Foreskin keratinocyte (primary cell): ENCODE measurements at places on chromosomes 1 and 21.

DNA sequence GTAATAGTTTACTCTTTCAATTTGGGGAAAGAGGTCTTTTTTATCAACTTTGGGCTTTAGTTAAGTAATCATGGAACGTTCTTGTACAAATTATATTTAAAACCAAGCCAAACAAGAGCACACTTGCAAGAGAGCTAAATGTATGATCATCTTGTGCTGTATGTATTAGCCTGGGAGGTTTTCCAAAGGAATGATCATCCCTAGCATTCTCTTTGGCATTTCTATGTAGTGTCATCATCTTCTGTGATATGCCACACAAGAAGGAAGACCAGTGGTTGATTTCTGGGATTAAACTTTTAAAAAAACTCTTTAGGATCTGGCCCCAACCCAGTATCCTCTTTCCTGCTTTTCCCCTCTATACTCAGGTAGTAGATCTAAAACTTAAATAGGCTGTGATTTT is 38.4 kb upstream of the KCNQ4 start:
- no peak for DNase-seq

GRCh38 chr21:39048064-39048463 is 135.2 kb downstream of the PSMG1 start:
- DNase-seq: peak; percentile 99

DNA sequence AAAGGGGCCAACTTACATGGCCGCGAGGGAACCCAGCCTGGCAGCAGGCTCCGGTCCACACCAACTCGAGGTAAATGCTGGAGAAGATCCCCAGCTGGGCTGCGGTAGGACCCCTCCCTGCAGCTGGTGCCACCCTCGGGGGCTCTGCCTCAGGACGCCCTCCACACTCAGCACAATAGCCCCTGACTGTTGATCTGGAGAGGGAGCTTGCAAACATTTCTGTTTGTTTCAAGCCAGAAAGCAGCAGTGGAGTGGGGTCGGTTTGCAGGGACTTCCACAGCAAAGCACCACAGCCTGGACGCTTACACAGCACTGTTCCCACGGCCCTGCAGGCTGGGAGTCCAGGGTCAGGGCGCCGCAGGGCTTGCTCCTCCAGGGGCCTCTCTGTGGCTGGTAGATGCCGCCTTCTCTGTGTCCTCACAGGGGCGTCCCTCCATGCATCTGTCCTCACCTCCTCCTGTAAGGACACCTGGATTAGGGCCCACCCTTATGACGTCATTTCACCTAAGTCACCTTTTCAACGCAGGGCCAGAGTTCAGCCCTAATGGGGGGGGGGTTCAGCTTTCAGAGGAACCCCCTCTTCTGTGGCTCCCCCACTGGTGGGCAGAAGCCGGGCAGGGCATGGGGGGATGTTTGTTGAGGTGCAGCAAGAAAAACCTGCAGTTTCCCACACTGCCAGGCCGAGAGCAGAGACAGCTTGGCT is 24.1 kb upstream of the TTC34 start:
- no peak for DNase-seq

GRCh38 chr1:33228935-33229487 is 27.3 kb upstream of the ZNF362 start:
- DNase-seq: peak; percentile 35

- DNase-seq: peak; percentile 46
These were observed 115.5 kb downstream of the RERE start for GRCh38 chr1:8701794-8702471.

GRCh38 chr1:73593804-73594203 is 604.2 kb downstream of the LRRIQ3 start:
- DNase-seq: peak; percentile 34

DNA sequence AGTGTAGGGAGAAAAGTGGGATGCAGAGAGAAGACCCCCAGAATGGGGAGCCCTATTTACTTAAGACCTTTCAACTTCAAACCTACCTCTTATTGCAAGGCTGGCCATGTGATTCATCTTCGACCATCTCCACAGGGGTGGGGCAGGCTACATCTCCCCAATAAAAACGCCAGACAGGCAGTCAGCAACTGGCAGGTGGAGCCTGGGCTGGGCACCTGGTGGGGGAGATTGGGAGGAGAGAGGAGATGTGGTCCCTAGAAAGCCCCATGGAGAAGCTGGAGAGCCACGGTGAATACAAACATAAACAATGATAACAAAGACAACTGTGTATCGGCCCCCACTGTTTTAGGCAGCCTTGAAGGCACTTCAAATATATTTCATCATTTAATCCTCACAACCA is 336.7 kb upstream of the PROX1 start:
- no peak for DNase-seq

DNA sequence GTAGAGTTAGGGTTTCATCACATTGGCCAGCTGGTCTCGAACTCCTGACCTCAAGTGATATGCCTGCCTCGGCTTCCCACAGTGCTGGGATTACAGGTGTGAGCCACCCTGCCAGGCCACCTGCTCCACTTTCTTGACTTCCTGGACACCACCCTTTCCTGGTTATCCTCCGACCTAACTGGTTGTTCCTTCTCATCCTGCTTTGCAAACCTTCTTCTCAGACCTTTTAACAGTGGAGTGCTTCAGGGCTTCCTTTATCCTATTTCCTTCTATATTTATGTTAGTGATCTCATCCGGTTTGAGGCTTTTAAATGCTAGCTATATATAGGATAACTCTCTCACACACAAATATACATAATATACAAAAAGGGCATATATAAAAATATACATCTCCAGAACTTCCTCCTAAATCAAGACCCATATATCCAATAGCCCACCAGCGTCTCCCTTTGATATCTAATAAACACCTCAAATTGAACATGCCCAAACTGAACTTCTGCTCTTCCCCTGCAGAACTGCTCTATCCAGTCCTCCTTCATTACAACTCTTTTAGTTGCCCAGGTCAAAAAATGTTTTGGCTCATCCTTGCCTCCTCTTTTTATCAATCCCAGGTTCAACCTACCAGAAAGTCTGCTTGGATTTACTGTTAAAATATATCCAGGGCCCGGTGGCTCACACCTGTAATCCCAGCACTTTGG is 19.5 kb upstream of the UQCRHL start:
- no peak for DNase-seq

DNA sequence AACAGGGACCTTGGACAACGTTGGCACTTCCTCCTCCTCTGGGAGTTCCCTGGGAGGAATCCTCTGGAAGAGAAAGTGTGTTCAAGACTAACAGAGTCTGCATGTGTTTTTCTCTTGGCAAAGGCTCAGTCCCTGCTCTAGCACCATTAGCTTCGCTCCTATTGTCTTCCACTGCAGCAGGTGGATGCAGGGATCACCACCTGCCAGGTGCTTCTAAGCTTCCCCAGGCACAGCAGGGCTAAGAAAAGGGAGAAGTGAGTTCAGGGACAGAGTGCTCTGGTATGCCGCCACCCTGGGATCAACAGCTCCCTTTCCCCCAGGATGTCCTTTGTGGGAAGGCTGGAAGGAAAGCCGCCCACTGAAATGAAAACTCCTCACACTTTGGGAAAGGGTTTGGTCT is 43.9 kb upstream of the IL20 start:
- DNase-seq: no peak

GRCh38 chr1:183910845-183911244 is 105.9 kb downstream of the RGL1 start:
- DNase-seq: no peak

- DNase-seq: peak; percentile 51
These were observed 24.7 kb upstream of the ADGRB2 start for GRCh38 chr1:31788825-31789256.

- no peak for DNase-seq
These were observed 547.4 kb upstream of the CXADR start for GRCh38 chr21:16965424-16965823.

- DNase-seq: no peak
These were observed 10.3 kb upstream of the KCNE1 start for GRCh38 chr21:34522284-34522683.

DNA sequence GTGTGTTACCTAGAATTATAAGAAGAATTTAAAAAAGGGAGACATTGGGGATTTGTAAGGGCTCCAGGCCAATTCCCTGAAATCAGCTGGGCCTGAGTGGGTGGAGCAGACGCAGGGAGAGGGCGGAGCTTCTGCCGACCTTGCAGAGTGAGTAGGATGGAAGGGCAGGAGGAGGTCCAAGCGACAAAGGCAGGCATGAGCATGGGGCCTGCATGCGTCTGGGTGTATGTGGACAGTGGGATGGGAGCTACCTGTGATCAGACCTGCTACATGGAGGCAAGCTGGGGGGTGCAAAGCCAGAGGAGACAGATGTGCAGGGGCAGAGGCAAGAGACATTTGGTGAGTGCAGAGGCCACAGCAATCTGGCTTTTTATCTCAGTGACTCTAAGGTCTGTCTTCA is 105.3 kb upstream of the OLIG2 start:
- no peak for DNase-seq

- no peak for DNase-seq
These were observed 216.3 kb downstream of the KCNH1 start for GRCh38 chr1:210917560-210918169.

DNA sequence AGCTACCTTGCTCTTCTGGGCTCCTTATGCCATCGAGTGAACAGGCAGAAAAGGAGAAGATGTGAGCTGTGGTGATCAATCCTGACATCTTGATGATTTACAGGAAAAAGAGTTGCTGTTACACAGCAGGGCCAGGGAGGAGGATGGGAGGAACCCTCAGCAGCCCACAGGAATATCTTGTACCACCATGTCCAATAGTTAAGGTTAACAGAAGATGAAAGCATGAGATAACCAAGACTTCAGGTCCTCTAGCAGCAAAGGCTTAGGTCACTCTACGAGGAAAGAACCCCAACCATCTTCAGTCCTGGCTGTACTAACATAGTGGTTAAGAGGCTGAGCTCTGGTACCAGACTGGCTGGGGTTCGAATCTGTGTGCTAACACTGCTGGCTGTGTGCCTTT is 12.1 kb upstream of the SELENBP1 start:
- no peak for DNase-seq

DNA sequence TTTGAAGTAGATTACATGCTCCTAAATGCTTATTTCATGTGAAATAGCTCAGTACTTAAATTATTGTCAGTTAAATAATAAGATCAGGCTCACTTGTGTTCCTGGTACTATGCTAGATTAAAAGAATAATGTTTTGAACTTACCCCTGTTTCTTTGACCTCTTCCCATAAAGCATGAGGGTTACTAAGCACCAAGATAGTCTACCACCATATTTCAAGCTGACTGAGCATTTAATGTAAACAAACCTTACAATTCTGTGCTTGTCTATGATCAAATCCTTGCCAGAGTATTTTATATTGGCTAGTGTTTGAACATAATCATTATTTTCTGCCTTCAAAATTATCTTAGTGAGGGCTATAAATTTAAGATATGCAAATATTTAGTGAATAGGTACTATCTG is 98.1 kb downstream of the LHX9 start:
- DNase-seq: no peak

- no peak for DNase-seq
These were observed 19.9 kb downstream of the DSTYK start for GRCh38 chr1:205191622-205192021.

- DNase-seq: no peak
These were observed 22.5 kb downstream of the INTS3 start for GRCh38 chr1:153750026-153750995.

DNA sequence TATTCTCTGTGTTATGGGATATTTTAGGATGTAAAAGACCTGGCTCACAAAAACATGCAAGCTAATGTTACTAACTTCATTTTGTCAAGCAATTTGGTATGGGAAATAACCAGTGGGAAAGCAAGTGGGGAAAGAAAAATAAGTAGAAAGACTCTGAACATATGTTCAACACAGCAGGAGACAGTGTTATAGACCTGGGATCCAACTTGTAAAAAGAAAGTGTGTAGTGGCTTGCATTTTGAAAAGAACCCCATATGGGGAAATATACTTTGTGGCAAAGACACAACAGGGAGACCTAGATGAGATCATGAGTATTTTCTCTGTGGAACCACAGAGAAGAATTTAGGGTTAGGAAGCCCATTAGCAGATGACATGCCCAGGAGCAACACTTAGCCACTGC is 212.7 kb upstream of the NRIP1 start:
- no peak for DNase-seq

- no peak for DNase-seq
These were observed 86.6 kb upstream of the BMP8A start for GRCh38 chr1:39404876-39405275.

DNA sequence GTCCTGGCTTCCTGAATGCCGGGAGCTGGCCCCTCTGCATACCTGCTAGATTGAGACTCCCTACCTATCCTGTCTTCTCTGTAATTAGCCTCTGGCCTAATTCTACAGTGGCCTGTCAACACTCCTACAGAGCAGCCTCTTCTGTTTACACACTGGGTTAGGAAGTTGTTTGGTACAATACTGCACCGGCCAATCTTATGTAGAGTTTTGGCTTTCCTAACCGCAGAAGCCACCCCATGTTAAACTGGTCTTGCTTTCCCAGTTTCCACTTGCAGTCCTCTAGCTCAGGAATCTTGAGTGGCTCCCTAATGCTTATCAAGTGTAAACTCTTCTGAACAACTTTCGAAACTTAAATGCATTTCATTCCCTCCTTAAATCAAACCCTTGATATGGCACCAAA is 42.8 kb downstream of the DPH5 start:
- DNase-seq: no peak

DNA sequence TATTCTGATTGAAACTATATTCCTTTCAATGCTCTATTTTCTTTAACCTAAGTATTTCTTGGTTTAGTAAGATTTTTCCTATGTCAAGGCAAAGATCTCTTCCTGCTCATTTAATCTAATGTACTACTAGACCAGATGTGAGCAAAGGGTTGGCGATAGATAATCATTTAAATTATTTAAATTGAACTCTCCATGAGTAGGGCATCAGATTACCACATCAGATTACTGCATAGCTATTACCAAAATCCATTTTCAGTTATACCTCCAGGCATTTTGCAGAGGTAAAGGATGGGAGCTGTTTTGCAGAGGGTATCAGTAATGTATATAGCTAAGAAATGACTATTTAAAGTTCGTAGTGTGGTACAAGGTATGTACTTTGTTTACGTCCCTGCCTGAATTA is 607.9 kb downstream of the PTPRC start:
- no peak for DNase-seq

DNA sequence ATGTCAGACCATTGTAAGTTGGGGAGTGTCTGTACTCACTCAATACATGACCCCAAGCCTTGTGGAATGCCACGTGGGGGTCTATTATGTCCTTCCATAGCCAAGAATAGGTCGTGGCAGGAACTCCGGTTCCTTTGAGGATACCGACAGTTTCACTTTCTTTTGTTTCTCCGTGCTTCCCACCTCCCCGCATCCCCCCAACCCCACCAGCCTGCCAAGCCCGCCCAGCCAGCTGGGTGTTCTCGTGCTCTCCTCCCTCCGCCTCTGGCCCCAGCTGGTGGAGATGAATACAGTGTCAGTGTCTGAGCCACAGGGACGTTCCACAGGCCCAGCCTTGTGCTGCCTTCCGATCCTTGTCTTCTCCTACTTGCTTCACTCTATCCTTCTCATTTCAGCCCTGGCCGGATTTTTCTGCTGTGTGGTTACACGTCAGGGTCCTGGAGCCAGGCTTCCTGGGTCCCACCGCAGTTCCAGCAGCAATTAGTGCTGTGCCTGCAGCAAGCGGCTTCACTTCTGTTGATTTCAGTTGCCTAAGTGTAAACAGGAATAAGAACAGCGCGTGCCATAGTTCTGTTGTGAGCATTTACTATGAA is 4.1 kb upstream of the AGTRAP start:
- peak; percentile 54 for DNase-seq

GRCh38 chr1:213993929-213994328 is 6.2 kb downstream of the PROX1 start:
- DNase-seq: no peak
